CD4-positive, alpha-beta T cell treated with Interleukin-17A for 1 hour (primary cell): ENCODE measurements at places on chromosomes 7 and 10.

DNA sequence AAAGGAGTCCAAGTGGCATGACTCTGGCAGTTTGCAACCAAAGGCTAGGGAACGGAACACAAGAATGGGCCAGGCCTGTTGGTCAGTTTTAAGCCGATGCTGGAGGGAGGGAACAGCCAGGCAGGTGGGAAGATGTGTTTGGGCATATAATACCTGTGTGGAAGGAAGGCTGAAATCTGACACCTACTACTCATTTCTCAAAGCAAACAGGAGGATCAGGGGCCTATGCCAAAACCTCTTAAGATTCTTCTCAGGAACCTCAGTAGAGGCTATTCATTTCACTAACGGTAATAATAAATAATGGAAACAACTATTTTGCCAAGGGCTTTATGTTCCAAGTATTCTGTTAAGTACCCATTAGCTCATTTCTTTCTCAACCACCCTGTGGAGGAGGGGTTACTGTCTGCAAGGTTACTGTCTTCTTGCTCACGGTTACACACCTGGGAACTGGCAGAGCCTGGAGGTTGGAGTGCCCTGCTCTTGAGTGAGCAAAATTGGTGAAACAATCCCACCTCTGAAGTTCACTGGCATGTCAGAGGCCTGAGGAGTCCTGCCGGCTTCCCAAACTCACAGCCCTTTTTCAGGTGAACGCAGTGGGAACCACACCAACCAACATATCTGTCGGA is 35.5 kb downstream of the GOT1 start:
- DNase-seq: no peak

GRCh38 chr10:117137911-117138642 is at the start of gene VAX1:
Gene VAX1, minus strand, starts transcription at chr10:117138270. Its CDS starts 214 bp downstream, at chr10:117138056.
- DNase-seq: no peak

DNA sequence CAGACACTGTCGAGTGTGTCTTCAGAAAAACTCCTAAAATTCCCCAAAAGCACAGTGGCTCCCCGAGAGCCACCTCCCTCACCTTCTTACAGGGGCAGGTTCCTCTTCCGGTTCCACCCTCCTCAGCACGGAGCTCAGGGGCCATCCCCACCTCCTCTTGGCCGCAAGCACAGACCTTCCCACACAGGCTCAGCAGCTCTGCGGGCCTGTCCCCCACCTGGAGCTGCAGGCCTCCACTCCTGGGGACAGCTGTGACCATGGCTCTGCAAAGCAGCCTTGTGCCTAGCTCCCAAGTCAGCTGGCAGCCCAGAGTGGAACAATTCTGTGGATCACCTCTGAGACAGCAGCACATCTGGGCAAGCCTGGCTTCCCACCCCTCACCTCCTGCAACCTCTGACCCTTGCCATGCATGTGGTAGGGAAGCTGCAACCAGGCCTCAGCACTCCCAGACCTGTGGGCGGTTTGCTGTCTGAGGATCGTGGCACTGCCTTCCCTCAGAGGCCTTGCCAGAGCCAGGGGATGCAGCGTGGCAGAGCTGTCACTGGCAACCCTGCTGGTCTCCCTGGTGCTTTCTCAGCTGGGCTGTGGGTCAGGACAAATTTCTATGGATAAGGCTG is 79.7 kb downstream of the ALOX5 start:
- DNase-seq: no peak

DNA sequence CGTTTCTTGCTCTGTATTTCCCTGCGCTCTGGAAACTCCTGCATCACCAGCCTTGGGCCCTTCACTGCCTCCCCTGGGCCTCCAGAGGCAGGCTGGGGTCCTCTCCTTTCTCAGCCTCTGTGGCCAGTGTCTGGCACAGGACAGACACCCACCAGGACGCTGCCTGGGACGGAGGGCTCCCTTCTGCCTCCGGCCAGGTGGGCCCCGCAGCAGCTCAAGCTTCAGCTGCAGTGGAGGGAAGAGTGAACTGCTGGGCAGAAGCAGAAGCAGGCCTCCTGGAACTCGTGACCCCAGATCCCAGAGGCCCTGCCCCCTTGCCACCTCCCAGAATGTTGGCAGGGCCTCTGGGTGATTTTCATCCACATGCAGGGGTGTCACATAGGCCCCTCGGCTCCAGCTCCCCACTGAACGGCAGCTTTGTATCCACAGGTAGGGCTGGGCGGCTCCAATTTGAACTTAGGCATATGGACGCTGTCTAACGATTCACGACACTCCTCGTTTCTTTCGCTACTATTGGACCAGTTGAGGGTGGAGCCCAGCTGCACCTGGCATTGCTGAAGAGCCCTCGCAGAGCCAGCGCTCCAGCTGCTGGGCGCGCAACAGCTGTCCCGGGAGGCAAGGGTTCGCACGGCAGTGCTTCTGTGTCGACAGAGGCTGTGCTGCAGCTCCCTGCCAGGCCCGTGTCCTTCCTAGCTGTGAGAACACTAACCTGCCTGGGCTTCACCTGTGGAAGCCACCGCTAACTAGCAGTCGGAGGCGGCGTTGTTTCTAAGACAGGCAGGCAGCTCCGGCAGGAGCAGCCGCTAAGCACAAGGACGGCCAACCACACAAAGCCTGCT is 18.4 kb upstream of the GPR146 start:
- no peak for DNase-seq

GRCh38 chr7:32283546-32283945 is 206.6 kb downstream of the LSM5 start:
- DNase-seq: no peak

- DNase-seq: peak; percentile 77
Observed at GRCh38 chr7:130957137-130957513, 223.1 kb upstream of the KLF14 start.

DNA sequence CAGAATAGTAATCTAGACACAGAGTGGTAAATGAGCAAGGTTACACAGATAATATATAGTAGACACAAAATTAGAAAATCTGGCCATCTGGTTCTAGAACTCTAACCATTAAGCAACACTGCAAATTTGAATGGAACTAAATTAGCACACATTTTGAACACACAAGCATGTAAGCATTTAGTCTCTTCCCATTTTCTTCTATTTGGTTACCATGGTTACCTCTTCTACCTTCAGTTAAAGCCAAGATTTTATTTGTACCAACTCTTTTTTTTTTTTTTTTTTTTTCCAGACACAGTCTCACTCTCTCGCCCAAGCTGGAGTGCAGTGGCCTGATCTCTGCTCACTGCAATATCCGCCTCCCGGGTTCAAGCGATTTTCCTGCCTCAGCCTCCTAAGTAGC is 790.5 kb downstream of the MAGI2 start:
- no peak for DNase-seq

DNA sequence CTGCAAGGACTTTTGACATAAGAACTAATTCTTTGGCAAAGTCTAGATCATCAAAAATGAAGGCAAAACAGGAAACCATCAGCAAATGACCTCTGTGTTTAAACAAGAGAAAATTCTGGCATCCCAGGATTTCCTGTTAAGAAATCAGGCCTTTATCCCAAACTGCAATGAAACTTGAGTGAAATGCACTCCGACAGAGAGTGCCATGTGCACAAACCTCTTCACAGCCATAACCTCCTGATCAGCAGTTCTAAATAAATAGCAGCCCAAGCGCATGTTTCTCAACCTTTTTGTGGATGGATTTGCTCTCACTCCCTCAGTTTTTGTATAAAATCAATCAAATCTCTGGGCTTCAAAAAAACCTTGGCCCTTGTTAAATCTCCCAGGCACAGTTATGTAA is 107.7 kb upstream of the EEPD1 start:
- DNase-seq: no peak

GRCh38 chr7:50306494-50307367 is 2.2 kb downstream of the IKZF1 start:
- DNase-seq: peak; percentile 34

DNA sequence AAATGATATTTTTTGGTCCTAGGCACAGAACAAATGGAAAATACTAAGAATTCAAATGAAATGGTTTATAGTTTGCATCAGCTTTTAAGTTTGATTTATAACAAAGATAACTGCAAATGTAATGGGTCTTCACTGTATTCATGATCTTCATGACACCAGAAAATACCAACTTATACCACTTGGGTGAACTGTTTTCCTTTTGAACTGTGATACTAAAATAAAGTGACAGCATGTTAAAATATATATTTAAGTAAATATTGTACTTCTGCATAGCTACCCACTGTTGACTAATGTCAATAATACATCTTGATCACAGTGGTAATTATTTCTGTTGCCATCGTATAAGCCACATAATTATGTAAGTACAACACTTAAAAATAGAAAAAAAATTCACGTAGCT is 442.0 kb upstream of the ANKRD30A start:
- DNase-seq: no peak

- DNase-seq: no peak
Observed at GRCh38 chr7:29265208-29265923, 70.8 kb downstream of the CHN2 start.

DNA sequence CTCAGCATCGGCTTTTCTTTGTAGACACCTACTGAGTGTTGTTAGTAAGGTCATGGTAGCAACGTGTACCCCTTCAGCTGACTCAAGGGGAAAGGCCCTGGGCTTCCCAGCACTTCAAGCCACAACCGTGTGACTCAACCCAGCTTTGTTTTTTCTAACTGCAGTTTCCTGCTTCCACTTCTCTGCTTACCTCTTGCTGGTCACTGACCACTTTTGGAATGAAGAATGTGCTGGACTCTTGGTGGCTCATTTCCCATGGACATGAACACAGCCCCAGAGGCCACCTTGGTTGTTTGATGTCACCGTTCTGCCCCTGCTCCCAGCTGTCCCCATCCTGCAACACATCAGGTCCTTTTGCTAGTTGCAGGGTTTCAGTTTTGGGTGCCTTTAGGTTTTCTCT is 69.5 kb upstream of the ZNF438 start:
- peak; percentile 7 for DNase-seq

DNA sequence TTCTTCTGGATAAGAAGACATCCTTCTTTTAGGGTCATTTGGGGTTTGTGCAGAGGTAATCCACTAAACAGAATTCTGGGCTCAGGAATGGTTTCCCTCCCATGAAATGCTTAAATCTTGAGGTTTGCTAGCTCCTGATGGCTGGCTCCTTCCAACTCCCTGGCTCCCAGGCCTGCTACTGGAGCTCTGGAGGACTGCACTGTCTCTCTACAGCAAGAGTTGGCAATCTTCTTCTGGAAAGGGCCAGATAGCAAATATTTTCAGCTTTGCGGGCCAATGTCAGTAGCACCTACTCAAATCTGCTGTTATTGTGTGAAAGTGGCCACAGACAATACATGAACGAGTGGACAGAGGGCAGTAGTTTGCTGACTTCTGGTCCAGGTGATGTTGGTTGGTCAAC is 174.2 kb upstream of the CTBP2 start:
- no peak for DNase-seq

- no peak for DNase-seq
Observed at GRCh38 chr7:112049555-112050249, 156.5 kb downstream of the DOCK4 start.

GRCh38 chr7:155395176-155395797 is 62.6 kb upstream of the EN2 start:
- no peak for DNase-seq

GRCh38 chr10:57948796-57949195 is 318.9 kb downstream of the IPMK start:
- DNase-seq: no peak

DNA sequence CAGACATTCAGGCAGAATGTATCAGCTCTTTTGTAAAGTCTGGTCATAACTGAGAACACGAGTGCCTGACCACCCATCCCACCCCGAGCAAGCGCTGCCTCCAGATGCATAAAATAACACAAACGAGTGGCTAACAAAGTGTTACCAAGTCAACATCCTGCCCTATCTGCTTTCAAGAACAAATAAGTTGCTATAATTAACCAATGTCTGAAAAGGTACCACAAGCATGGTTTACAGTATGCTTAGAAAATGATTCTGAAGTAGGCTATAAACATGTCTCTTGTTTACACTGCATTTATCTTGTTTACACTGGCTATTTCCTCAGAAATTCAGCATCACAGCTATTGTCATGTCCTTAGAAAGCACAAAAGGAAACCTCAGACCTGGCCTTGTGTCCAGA is 49.5 kb downstream of the PIK3AP1 start:
- peak; percentile 49 for DNase-seq

DNA sequence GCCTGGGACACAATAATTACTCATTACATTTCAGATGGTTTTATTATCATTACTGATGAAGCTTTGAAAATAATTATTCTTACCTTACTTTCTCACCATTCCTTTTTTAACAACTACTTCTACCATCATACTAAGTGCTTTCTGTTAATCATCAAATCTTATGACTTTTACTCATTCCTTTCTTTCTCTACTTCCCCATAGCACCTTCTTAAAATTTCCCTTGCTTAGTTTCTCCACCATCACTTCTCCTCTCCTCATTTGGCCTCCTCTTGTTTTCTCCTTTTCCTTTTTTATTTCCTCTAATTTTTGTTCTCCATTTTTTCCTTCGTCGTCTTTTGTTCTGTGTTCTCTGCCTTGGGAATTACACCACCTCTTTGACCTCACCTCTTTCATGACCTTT is 303.2 kb upstream of the KAT6B start:
- DNase-seq: no peak

DNA sequence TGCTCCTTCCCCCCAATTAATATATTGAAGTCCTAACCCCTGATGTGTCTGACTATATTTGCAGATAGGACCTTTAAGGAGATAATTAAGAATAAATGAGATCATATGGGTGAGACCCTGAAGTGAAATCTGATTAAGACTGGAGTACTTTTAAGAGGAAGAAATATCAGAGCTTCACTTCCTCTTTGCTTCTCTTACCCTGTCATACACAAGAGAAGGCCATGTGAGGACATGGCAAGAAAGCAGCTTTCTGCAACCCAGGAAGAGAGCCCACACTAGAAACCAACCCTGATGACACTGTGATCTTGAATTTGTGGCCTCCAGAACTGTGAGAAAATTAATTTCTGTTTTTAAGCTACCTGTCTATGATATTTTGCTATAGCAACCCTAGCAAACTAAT is 44.2 kb downstream of the JMJD1C start:
- DNase-seq: peak; percentile 49

DNA sequence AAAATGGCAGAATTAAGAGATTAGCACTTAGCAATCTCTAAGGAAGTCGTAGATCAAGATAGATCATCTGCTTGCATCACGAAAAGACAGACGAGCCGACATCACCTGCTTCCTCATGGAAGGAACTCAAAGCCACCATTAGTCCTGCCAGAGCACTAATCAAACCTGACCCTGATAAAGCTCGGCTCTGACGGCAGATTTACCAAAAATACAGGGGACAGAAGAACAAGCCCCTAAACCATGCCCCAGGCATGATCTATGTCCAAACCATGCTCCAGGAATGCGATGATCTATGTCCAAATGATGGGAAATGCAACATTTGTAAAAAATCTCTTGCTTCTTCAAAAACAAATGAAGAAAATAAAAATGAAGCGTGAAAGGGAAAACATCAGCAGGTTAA is 182.8 kb downstream of the TCERG1L start:
- no peak for DNase-seq

DNA sequence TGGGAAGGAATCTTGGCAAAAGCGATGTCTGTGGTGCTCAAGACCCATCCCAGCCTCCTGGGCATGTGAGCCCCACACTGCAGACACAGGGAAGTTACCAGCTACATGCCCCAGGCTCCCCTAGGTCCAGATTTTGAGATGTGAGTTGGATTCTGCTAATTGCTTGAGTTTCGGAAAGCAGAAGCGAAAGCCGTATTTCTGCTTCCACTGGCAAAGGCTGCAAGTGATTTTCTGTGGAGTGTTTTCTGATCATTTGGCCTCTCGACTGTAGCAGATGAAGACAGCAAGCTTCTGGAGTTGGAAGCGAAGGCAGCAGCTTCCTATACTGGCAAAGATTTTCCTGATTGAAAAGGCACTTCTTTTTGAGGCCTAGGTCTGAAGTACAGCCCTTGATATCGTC is 29.6 kb downstream of the ANKRD16 start:
- DNase-seq: no peak
